SK-N-DZ (cell line): ENCODE measurements at places on chromosomes 3 and 15.
A peak's percentile ranks its signal among the peaks of the same experiment; 100 is the strongest.

DNA sequence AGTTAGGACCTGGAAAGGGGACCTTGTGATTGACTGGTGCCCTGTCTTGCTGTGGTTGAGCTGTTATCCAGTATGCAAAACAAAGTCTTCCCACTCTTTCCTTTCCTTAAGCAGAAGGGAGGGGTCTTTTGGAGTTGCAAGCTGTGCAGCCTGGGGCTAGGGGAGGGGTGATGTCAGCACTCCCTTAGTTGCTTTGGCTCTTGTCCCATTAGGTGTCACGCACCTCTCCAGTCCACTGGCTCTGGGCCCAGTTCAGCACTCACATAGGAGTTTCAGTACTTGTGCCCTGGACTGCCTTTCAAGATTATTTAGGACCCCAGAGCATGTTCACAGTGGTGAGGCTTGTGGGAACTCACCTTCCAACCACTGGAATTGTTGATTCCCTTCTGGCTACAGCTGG, 238.5 kb downstream of the DOCK3 start:
- DNase-seq: no peak

- peak; percentile 63 for DNase-seq
Measured at GRCh38 chr3:196639483-196640296, at the start of gene NRROS. NRROS (plus strand) TSS chr3:196639694; CDS start chr3:196654540, 14,846 bp downstream.

GRCh38 chr15:75452364-75452864, 924 bp upstream of the SIN3A start:
- peak; percentile 86 for DNase-seq

- no peak for DNase-seq
Measured at GRCh38 chr15:39354189-39354588, 226.7 kb upstream of the THBS1 start.

DNA sequence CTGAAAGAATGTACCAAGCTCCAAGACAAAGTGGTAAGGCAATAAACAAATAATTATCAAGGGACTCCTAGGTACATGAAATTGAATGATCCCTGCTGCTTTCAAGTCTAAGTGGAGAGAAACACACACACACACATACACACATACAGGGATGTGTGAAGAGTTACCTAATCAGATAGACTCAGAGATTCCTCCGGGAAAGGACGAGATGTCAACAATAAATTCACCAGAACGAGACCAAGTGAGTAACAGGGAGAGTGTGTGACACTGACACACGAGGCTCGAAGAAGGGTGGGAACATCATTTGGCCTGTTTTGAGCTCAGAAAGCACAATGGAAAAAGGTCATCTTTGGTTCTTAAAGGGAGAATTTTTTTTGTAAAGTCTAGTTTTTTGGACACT, 13.4 kb downstream of the LRIG1 start:
- DNase-seq: no peak

DNA sequence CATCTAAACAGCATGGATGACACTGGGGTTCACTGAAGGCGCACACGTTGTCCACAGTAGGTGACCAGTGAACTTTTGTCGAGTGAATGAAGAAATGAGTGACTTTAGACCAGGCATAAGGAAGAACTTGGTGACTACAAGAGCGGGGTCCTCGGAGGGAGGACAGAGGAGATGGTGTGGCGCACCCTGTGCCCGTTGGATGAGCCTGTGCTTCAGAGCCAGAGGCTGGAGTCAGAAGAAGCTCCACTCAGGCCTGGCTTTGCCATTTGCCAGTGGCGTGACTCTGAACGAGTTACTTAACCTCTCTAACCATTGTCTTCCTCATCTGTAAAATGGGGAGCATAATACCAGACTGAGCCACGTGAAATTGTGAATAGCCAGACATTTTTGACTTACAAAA, 42.2 kb downstream of the MUC4 start:
- no peak for DNase-seq

DNA sequence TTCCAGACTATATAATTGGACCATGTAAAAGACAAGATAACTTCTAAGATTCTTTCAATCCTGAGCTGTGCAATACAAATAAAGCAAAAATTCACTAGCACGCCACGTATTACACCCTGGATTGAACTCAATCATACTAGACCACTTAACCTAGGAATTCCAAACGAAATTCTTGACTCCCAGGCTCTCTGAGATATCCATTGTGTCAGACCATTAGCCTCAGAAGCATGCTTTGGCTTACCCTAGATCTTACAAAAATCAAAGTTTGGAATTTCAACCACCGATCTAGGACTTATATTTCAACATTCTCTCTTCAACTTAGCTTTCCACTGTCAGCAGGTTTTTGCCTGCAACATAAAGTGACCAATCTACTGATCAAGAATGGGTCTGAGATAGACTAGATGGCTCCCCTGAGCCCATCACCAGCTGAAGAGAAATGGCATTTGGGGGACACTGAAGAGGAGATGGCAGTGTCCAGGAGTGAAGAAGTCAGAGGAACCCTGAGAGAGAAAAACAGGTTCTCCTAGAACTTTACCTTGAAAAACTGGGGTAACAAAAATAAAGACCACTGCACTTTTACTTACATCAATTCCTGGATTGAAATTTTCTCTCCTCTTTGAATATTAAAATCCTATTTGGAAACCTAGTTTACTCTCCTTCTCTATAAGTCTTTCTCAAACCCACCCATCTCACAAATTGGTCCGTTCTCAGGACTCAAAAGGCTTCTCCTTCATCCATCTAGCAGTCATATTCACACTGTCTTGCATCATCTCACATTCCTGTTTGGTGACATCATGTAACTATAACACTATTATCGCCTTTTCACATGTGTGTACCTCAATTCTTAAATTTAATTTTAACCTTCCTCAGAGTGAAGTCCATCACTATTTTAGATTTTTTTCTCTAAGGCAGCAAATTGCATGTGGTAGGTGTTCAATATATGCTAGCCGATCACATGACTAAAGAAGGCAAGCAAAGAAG, 18.5 kb downstream of the CPNE4 start:
- DNase-seq: no peak

DNA sequence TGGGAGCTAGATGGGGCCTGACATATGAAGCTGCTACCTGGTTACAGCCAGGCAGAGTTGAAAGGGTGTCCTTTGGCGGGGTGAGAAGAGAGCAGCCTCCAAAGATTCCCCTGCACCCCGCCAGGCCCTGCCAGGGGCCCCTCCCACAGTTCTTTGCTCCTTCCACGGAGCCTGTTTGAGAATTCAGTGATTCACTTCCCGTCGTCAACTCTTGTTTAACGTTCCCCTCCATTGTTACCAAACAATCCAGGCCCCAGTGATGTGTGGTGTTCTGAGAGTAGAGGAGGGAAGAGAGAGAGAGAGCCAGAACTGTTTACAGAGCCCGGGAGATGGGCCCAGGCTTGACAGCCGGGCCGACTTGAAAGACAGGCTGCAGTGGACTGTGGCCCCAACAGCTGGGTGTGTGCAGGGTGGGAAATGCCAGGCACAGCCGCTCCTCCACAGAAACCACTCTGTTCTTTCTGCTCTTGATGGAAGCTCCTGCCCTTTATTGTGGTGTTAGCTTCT, 81.5 kb downstream of the SMAD3 start:
- no peak for DNase-seq

DNA sequence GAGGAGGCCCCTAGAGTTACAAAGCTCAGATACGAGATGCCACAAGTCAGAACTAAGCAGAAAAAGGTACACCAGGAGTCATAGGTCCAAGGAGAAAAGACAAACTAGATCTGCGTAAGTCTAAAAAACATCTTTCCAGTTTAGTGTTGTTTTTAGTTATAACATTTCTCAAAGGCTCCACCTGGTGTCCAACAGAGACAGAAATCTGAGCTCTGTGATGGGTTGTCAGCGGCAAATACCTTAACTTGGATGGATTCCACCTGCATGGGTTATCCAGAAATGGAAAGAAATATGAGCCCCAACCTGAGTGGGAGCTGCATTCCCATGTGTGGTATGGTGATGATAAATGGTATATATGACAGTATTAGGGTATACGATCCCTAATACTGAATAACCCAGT, 238.6 kb upstream of the CHRM5 start:
- DNase-seq: no peak

DNA sequence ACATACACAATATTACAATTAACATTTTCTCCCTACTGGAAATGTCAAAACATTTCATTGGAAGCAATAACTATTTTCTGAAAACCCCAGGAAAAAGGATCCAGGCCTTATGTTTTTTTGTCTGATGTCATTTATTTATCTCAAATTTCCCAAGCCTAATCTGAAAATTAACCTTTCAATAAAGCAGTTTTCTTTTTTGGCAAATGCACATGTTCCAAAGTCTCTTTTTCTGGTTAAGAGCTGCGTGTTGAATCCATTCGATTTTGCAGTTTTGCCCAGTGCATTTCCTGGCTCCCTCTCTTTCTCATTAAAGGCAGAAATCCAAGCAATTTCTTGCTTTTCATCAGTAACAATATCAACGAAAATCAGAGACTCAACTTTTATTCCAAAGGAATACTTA, 222.3 kb downstream of the NR1D2 start:
- no peak for DNase-seq

- DNase-seq: no peak
Measured at GRCh38 chr15:39535466-39535865, 45.4 kb upstream of the THBS1 start.

GRCh38 chr15:68497206-68497910, 65.4 kb upstream of the ITGA11 start:
- no peak for DNase-seq

DNA sequence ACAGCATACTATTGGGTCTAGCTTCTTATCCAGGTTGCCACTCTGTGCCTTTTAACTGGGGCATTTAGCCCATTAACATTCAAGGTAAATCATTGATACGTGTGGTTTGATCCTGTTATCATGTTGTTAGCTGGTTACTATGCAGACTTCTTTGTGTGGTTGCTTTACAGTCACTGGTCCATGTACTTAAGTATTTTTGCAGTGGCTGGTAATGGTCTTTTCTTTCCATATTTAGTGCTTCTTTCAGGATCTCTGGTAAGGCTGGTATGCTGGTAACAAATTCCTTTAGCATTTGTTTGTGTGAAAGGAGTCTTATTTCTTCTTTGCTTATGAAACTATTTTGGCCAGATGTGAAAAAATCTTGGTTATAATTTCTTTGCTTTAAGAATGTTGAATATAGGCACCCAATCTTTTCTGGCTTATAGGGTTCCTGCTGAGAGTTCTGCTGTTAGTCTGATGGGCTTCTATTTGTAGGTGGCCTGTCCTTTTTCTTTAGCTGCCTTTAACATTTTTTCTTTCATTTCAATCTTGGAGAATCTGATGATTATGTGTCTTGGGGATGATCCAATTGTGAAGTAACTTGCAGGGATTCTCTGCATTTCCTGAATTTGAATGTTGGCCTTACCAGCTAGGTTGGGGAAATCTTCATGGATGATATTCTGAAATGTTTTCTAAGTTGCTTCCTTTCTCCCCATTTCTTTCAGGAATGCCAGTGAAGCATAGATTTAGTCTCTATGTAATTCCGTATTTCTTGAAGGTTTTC, 39.3 kb downstream of the CCR1 start:
- no peak for DNase-seq

- no peak for DNase-seq
Measured at GRCh38 chr3:195815169-195815771, 3.5 kb upstream of the MUC4 start.

DNA sequence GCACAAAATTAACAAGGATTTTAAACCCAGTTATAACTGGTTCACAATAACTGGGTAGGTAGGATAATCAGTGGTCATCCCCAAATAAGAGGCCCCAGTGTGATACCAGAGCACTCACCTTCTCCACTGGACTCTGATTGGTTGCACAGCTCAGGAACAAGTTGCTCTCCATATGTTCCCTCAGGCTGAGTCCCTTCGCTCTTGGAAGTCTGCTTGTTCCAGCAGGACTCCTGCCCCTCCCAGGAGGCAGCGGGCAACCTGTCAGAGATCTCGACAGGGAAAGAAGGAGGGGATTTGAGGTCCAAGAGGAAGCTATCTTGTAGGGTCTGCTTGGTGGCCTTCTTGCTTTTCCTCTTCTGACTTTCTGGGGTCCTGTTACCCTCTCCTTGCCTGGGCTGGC, 51.6 kb upstream of the HEG1 start:
- no peak for DNase-seq

DNA sequence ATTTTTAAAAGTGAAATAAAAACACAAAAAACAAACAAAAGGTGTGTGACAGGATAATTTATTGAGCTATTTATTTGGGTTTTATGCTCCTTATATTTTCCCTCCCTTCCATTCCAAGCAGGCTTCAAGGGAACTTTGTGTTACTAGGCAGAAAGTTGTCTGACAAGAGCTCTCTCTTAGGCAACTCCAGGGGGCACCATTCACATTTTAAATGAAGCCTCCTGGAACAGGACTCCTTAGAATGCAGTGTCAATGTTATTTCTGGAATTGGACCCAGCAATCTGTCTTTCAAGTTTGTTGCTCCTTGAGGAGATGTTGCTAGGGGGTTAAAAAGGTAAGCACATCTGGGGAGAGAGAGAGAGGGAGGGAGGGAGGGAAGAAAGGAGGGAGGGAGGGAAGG, 5.4 kb upstream of the RFX7 start:
- DNase-seq: peak; percentile 46

DNA sequence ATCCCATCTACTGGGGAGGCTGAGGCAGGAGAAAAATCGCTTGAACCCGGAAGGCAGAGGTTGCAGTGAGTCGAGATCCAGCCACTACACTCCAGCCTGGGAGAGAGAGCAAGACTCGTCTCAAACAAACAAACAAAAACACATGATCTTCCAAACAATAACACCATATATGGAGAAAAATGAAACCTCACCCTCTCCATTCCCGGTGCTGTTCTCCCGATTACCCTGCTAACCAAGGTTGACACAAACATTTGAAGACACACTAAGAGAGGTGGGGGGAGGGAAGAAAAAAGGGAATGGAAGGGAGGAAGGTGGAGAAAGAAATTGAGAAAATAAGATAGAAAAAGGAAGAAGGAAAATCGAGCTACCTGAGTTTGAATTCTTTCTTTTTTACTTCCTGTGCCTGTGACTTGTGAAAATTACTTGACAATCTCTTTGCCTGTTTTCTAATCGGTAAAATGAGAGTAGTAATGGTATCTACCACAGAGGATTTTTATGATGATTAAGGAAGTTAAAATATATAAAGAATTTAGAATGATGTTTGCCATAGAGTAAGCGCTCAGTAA, 1.1 kb upstream of the PLSCR2 start:
- no peak for DNase-seq

DNA sequence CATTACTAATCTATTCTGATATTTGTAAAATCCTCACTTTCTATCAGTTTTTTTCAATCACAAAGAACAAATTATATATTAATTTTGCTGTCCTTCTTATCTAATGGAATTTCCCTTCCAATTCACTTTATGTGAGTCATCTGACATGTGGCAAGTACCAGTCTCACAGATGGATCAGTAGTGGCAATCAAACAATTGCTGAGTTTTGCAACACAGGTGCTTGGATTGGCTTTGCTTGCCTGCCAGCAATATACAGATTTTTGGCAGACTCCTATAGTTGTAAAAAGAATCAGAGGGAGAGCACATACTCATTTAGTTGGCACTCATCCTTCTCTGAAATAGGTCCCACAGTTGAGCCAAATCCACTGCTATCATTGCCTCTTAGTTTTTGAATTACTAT, 83.7 kb downstream of the BCHE start:
- DNase-seq: no peak

GRCh38 chr3:55907616-55908015, 420.5 kb upstream of the WNT5A start:
- no peak for DNase-seq
